Central memory CD8-positive, alpha-beta T cell (primary cell): ENCODE measurements at places on chromosomes 5 and 9.

DNA sequence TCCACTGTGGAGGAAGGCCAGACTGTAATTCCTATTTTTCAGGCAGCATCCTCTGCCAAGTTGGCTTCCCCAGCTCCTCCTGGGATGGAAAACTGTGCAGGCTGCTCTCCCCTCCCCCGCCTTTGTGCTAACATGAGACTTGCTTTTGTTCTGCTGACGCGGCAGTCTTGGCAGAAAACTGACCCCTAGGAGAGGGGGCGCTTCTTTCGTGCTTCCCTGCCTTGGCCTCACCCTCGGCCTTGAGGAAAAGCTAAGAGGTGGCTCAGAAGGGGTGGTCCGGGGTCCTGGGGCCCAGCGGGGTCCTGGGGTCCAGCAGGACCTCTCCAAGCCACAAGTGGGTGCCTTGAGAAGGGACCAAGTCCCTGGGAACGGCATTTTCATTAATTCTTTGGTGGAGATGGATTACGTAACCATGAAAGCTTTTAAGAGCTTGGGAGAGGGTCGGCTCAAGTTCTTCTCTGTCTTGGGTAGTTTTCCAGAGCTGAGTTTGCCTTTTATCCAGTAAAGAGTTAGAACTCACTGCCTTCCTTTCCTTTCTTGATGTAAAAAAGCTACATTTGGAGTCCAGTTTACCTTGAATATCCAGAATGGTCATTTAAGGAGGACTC is 51.0 kb downstream of the SH3PXD2B start:
- no peak overlapping the region for H3K4me3 ChIP-seq
- no peak for DNase-seq
- H3K36me3 ChIP-seq: no peaks in the 10 kb centered on the region
- H3K4me1 ChIP-seq: no peaks in the 10 kb centered on the region
- no peak overlapping the region for H3K27ac ChIP-seq

DNA sequence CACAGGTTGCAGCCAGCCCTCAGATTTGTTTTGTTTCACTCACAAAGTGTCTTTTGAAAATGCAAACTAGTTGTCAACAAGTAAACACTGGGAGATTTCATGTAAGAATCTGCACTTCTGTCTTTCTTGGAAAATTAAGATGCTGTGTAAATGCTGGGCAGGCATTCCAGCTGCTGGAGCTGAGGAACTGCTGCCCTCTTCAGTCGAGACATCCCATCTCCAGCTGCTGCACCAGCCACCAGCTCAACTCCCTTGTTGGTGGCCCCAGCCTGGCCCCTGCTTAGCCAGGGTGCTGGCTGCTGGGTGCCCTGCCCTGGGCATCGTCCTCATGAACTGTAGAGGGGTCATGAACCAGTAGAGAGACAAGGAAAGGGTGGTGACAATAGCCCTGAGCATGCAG is 33.1 kb upstream of the AFAP1L1 start:
- peaks cover 24% of the 10 kb centered on the region for H3K27me3 ChIP-seq
- H3K4me3 ChIP-seq: no peak overlapping the region
- no peak for DNase-seq
- peaks cover 39% of the 10 kb centered on the region for H3K4me1 ChIP-seq
- peaks cover 2% of the 10 kb centered on the region for H3K36me3 ChIP-seq
- no peak overlapping the region for H3K27ac ChIP-seq

DNA sequence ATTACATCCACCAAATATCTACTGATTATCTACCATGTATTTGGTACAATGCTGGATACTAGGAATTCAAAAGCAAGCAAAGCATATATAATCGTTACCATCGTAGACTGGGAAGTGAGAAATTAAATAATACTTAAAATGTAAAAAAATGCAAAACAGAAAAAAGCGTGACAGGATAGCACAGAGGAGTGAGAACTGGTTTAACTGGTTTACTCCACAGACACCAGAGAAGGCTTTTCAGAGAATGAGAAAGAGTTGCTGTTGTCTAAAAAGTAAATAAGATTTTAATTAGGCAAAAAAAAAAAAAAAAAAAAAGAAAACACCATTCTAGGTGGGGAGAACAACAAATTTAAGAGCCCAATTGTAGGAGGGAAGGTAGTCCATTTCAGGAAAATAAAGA is 657.9 kb upstream of the ST8SIA4 start:
- H3K36me3 ChIP-seq: no peaks in the 10 kb centered on the region
- H3K27me3 ChIP-seq: no peaks in the 10 kb centered on the region
- no peak overlapping the region for H3K4me3 ChIP-seq
- no peaks in the 10 kb centered on the region for H3K4me1 ChIP-seq

DNA sequence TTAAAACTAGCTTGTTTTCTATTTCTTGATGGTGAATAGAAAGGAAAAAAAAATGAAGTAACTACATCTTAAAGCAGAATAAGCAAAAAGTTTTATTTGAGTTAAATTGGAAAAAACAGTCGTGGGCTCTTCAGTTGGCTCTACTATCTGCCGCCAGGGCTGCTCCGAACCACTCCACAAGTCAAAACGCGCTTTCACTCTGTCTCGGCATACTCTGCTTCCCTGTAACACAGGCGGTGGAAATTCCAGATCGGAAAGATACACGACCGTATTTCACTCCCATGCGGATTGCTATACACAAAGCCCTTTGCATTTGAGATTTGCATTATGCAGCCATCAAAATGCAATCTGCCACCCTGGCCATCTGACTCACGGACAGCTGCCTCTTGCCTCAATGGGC is 505.6 kb downstream of the IRX1 start:
- H3K27me3 ChIP-seq: no peaks in the 10 kb centered on the region
- no peak overlapping the region for H3K27ac ChIP-seq
- no peaks in the 10 kb centered on the region for H3K4me1 ChIP-seq

DNA sequence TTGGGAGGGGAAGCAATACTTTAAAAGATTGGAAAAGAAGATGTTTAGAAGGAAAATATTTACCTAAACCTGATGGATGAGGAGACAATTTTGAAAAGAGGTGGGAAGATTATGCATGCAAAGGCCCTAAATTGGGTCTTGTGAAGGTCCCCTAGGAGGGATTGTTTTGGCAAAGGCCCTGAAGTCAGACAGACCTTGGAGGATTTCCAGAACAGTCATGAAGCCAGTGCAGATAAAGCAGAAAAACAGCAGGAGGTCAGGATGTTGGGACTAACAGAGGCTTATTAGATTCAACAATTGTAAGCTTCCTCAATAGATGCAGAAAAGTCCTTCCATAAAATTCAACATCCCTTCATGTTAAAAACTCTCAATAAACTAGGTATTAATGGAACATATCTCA is 361.0 kb upstream of the CDH6 start:
- no peak overlapping the region for H3K4me3 ChIP-seq
- no peaks in the 10 kb centered on the region for H3K4me1 ChIP-seq
- no peak for DNase-seq
- H3K27ac ChIP-seq: no peak overlapping the region
- no peaks in the 10 kb centered on the region for H3K27me3 ChIP-seq

- H3K36me3 ChIP-seq: no peaks in the 10 kb centered on the region
- no peaks in the 10 kb centered on the region for H3K4me1 ChIP-seq
- H3K4me3 ChIP-seq: no peak overlapping the region
- H3K27ac ChIP-seq: no peak overlapping the region
- DNase-seq: no peak
These were observed 72.3 kb downstream of the HCN1 start for GRCh38 chr5:45623832-45624231.

GRCh38 chr5:123036391-123037103 is at the start of gene PPIC:
TSS of gene PPIC (minus strand) at chr5:123036725. CDS start at chr5:123036625, 100 bp downstream.
- H3K4me1 ChIP-seq: peaks cover 14% of the 10 kb centered on the region
- peak within 1 kb of the TSS; percentile 61 for H3K4me3 ChIP-seq
- DNase-seq: no peak
- peaks cover 2% of the 10 kb centered on the region for H3K36me3 ChIP-seq
- peaks cover 74% of the 10 kb centered on the region for H3K27me3 ChIP-seq

- no peaks in the 10 kb centered on the region for H3K27me3 ChIP-seq
- no peak overlapping the region for H3K27ac ChIP-seq
- no peak for DNase-seq
- peaks cover 10% of the 10 kb centered on the region for H3K4me1 ChIP-seq
- H3K36me3 ChIP-seq: no peaks in the 10 kb centered on the region
- no peak overlapping the region for H3K4me3 ChIP-seq
These were observed 991.2 kb upstream of the ACO1 start for GRCh38 chr9:31393240-31393639.

DNA sequence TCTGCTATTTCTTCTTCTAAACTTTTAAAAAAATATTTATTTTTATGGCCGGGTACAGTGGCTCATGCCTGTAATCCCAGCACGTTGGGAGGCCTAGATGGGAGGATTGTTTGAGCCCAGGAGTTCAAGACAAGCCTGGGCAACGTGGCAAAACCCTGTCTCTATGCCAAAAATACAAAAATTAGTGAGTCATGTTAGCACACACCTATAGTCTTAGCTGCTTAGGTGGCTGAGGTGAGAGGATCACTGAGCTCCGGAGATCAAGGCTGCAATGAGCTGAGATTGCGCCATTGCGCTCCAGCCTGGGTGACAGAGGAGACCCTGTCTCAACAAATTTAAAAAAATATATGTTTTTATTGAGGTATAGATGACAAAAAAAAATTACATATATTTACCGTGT is 5.6 kb downstream of the AP3S1 start:
- H3K36me3 ChIP-seq: peaks cover 7% of the 10 kb centered on the region
- no peak overlapping the region for H3K4me3 ChIP-seq
- DNase-seq: no peak

DNA sequence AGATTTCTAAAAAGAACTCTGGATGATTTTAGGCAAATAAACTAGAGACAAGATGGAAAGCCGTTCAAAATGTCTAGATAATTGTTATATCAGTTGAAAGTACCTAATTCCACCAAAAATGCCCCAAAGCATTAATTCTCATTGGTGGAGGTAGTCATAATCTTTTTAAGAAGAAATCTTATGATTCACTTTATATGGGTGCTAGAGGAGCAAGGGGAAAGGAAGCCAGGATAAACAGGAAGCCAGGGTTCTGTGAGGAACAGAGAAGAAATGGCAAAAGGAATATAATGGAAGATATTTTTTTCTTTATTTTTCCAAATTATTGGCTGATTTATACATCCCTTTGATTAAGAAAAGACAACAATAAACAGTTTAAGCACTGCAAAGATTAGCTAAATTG is 7.8 kb downstream of the YIPF5 start:
- no peak for DNase-seq
- peak overlapping the region; percentile 30 for H3K27ac ChIP-seq
- H3K4me1 ChIP-seq: no peaks in the 10 kb centered on the region
- H3K27me3 ChIP-seq: no peaks in the 10 kb centered on the region

DNA sequence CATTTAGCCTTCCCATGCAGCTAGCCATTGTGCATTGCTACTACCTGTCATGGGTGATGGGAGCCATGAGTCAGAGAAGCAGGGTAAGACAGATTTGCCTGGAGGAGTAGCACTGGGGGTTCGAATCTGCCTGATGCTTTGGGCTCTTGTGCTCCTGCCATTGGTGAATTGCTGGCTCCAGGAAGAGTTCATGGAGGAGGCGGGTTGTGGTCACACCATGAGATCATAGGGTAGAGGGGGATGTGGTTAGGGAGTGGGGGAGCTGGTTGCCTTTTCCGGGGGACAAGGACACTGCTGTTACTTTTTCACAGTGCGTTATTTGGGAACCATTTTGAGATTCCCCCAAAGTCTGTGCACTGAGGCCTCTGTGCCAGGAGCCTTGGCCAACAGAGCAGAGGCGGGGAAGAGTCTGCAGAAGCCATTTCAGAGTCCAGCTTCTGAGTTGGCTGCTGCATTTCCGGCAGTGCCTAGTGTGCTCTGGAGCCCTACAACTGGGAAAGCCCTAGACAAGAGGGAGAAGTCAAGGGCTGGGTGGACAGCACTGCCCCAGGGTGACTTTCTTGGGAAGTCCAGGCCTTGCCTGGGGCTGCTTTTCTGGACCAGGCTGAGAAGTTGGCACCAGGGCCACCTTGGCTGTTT is 6.2 kb downstream of the ANGPTL2 start:
- H3K4me3 ChIP-seq: no peak overlapping the region
- H3K4me1 ChIP-seq: peaks cover 15% of the 10 kb centered on the region
- DNase-seq: no peak
- no peak overlapping the region for H3K27ac ChIP-seq
- H3K36me3 ChIP-seq: no peaks in the 10 kb centered on the region
- peaks cover 11% of the 10 kb centered on the region for H3K27me3 ChIP-seq

- H3K4me1 ChIP-seq: peaks cover 15% of the 10 kb centered on the region
- H3K27me3 ChIP-seq: no peaks in the 10 kb centered on the region
- no peak overlapping the region for H3K4me3 ChIP-seq
These were observed 412.1 kb downstream of the KDM4C start for GRCh38 chr9:7169717-7170389.

DNA sequence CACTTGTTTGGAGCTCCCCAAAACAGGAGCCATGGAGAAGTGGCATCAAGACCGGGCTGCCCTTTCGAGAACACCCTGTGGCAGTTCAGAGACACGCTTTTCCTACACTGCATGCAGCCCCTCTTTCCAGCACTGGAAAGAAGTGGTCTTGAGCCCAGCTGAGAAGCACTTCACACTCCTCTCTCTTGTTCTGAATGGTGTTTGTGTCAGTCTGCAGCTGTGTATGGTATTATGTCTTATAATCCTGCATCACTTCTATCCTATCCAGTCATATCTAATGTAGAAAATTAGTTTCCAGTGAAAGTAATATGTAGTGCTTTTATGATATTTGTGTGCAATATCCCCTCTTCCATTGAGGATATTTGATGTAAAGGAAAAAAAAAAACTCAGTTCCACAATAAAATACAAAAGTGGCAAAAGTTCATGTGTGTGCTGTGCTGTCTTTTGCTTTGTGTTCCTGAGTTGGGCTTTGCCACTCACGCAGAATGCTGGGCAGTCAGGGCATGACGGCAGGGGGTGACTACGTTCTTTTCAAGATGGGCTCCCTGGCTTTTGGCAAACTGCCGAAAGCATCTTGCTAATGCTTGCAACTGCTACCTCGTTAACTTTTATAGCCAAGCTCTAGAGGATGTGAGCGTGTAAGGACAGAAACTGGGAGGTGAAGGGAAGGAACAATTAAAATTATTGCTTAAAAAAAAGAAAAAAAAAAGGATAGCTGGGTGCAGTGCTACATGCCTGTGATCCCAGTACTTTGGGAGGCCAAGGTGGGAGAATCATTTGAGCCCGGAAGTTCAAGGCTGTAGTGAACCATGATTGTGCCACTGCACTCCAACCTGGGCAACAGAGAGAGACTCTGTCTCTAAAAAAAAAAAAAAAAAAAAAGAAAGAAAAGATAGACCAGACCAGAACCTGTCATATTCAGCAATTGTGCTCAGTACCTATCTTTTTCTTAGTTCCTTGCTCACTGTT is 102.2 kb downstream of the MAP1B start:
- no peaks in the 10 kb centered on the region for H3K4me1 ChIP-seq
- H3K27me3 ChIP-seq: no peaks in the 10 kb centered on the region
- H3K4me3 ChIP-seq: no peak overlapping the region
- DNase-seq: no peak
- H3K36me3 ChIP-seq: peaks cover 1% of the 10 kb centered on the region

GRCh38 chr5:164742025-164742424 is 1236.6 kb downstream of the MAT2B start:
- H3K27me3 ChIP-seq: no peaks in the 10 kb centered on the region
- H3K4me1 ChIP-seq: no peaks in the 10 kb centered on the region
- H3K36me3 ChIP-seq: no peaks in the 10 kb centered on the region
- H3K4me3 ChIP-seq: no peak overlapping the region
